Activated CD4-positive, alpha-beta T cell treated with anti-CD3 and anti-CD28 coated beads, Interleukin-2, amount 50 U/mL, for 16 hours (primary cell): ENCODE measurements at places on chromosomes 5 and 9.

- no peak for DNase-seq
These were observed 2.6 kb downstream of the GLIS3 start for GRCh38 chr9:4297151-4297785.

GRCh38 chr5:178738520-178738919, 8.1 kb upstream of the ZNF354A start:
- no peak for DNase-seq

DNA sequence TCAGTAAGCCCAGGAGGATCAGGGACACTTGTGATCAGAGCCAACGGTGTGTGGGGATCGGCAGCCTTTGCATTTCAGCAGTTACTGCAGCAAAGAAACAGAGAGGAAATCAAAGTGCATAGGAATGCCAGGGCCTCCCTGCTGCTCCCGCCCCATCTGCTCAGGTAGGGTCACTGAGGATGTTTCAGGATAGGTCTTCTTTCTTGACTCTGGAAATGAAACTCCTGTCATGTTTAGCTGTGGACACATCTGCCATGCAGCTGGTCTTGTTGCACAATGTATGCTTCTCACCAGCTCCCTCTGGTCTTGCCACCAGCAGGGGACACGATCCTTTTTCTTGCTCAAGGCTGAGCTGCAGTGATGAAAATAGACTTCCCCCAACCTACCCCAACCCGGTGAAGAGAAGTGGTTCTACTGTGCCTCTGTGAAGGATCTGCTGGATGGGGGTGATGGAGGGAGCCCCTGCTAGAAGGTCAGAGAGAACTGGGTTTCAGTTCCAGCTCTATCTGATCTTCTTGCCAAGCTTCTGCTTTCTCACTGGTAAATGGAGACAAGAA, 185.2 kb upstream of the KLF4 start:
- no peak for DNase-seq

DNA sequence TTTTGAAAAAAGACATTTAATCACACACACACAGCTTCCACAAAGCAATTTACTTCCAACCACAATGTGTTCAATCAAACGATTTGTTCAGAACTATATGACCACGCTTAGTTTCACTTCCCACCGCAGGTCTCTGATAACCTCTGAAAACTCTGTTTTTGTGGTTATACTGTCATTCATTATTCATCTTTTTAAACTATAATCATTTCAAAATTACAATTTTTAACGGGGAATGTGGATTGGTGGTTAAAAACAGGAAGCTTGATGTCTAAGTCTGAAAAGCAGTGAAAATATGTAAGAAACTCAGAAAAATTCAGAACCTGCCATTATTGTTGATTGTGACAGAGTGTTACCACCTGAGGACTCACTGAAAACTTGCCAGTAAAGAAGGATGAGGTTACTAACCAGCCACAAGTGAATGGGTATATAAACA, 12.7 kb upstream of the TMEM174 start:
- DNase-seq: peak; percentile 91

DNA sequence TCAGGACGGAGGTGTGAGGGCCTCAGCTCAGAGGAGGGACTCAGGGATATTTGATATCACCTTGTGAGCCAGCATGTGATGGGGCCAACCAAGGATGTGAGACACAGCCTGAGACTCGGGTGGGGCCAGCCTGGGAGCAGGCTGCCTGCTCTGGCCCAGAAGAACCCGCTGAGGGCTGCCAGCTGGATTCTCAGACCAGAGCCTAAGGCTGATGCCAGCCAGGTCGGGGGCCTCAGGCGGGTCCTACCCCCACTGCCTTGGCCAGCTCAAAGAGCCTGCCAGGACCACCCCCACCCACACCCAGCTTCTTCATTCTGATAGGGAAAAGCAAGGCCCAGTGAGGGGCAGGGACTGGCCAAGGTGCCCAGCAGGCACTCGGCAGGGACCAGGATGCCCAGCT, 20.3 kb upstream of the DUSP1 start:
- DNase-seq: no peak

GRCh38 chr9:76194896-76195295, 199.3 kb downstream of the RFK start:
- no peak for DNase-seq

DNA sequence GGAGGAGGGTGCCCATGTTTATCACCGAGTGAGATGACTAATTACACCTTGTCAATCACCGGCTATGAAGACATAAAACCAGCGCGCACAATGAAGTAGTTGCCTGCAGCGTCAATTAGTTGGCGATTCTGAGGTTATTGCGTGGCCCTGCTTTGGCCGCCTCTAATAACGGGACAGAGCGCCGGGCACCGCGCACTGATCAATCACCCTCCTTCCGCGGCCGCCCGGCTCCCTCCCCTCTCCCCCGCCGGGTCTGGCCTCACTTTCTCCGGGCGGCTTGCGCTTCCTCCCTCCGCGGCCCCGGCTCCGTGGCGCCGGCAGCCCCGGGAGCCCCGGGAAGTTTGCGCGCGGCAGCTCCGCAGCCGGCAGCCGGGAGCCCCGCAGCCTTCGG, 3.3 kb upstream of the LHX2 start:
- DNase-seq: peak; percentile 42

GRCh38 chr5:172640139-172640538, 924 bp upstream of the NEURL1B start:
- DNase-seq: no peak

- no peak for DNase-seq
These were observed 69.4 kb downstream of the RAPGEF1 start for GRCh38 chr9:131670247-131671132.

DNA sequence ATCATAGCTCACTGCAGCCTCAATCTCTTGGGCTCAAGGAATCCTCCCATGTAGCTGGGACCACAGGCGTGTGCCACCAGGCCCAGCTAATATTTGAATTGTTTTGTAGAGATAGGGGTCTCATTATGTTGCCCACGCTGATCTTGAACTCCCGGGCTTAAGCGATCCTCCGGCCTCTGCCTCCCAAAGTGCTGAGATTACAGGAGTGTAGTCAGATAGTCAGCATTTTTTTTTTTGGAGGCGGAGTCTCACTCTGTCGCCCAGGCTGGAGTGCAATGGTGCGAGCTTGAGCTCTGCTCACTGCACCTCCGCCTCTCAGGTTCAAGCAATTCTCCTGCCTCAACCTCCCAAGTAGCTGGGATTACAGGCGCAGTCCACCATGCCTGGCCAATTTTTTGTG, 1.6 kb upstream of the SAR1B start:
- no peak for DNase-seq

DNA sequence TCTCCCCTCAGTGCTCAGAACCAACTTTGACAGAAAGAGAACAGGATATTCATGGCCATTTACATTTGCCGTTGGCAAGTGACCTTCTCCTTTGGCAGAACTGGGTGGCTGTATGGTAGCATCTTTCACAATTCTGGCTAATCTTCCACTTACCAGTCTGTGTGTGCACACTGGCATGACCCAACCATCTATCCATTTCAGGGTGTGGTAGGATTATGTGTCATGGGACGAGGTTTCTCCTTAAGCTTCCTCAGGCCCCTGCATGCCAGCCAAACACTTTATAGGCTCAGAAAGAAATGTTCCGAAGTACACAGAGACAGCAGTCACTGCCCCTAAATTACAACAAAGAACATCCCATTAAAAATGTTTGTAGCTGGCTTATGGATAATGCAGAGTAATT, 497.1 kb downstream of the NFIB start:
- DNase-seq: no peak
